GM20000 (cell line): ENCODE measurements at places on chromosomes 2 and 18.

GRCh38 chr2:202679980-202680379 lies 45.2 kb downstream of the FAM117B start:
- no peak for DNase-seq

DNA sequence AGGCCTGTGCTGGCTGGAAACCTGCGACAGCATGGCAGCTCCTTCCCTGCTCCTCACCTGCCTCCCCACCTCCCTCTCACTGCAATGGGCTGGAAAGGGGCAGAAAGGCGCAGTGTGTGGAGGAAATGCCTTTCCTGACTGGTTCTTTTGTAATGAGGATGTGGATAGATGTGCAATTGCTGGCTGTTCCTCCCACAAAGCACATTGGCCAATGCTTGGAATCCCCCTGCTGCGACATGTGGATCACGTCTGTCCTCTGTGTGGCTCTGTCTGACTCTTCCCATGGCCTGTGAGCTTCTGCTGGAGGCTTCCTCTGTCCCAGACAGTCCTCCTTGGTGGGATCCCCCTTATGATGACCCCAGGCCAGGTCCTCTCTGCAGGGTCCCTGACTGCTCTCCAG lies 172.5 kb downstream of the NCK2 start:
- DNase-seq, result no peak

- DNase-seq, result no peak
Measured at GRCh38 chr2:62229082-62229605, 33.2 kb downstream of the B3GNT2 start.

GRCh38 chr2:186691900-186692299 lies 2.0 kb upstream of the FAM171B start:
- DNase-seq, result no peak

- DNase-seq, result no peak
Measured at GRCh38 chr2:130371723-130372054, 15.8 kb downstream of the PTPN18 start.

DNA sequence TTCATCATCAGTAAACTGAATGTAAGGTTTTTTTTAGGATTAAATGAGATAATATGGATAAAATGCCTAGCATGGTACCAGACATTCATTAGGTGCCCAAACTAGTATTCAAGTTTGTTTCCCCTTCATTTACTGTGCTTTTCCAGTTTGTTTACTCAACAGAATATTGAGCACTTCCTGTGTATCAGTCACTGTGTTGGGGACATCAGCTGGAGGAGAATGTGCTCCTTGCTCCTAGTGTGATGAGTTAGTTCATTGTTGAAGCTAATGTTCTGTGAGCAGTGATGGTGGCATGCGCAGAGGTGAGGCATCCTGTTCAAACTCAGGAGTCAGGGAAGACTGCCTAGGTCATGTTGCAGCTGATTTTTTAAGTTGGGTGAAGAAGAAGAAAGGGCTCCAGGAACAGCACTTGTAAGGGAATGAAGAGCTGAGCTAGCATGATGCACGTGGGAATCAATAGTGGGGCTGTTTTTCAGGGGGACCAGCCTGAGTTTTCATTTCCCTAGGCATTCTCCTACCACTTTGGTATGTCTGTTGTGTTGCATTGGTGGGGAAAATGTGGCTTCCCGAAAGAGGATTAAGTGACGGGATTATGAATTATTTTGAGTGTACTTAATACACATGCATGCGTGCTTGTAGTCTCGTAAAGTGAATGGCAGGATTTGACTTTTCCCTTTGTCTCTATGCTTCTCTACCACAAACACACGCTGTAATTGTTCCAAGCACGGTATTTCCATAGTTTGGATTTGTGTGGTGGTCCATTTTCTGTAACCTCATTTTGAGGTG lies 23.7 kb downstream of the TTLL4 start:
- no peak for DNase-seq

DNA sequence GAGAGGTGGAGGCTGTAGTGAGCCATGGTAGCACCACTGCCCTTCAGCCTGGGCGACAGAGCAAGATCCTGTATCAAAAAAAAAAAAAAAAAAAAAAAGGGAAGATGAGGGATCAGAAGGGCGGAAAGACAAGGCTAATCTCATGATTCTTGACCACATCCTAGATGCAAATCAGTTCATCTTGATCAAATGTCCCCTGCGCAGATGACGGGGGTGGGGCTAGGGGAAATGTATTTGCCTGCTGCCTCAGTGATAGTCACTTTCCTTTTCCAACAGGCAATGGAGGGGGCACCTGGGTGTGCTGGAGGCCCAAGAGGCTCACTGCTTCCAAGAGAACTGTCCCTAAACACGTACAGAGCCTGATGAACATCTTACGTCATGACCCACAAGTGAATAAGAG lies 3.7 kb upstream of the EMILIN2 start:
- no peak for DNase-seq

DNA sequence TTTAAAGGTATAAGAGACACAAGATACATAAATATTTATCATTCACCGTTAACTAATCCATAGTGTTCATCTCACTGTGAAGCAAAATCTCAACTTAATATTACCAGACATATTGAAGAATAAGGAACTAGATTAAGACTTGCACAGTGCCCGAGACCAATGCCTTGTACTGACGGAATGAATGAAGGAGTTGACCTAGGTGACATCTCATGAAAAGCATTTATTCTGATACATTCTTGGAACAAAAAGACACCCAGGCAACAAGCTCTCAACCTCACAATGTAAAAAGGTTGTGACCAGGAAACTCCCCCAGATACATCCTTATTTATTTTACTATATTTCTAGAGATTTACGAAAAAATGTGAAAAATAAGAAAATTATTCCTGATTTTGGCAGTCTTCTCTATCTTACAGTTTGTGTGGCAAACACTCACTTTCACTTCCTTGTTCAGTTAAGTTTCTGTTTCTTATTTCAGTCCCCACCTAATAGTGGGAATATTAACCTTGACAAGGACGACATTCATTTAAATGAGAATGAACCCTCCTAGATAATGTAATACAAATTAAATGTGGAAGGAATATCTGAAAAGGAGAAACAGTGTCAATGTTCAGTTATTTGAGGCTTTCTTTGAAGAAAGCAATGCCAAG lies 28.4 kb downstream of the M1AP start:
- DNase-seq, result no peak

DNA sequence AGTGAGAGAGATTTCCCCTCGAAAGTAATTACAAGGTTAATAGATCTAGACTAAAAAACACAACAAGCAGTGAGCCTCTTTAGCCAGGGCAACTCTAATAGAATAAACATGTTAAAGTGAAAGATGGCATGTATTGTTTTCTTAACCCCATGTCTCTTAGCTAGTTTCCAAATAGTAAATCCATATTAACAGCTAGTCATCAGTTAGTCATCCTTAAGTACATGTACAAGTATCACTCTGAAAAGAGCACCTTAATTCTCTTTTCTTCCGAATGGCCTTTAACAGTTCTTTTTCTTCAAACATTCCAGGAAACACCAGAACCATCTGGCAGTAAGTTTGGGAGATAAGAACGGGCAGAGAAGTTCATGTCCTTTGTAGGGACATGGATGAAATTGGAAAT lies 1480.0 kb downstream of the LRP1B start:
- no peak for DNase-seq

DNA sequence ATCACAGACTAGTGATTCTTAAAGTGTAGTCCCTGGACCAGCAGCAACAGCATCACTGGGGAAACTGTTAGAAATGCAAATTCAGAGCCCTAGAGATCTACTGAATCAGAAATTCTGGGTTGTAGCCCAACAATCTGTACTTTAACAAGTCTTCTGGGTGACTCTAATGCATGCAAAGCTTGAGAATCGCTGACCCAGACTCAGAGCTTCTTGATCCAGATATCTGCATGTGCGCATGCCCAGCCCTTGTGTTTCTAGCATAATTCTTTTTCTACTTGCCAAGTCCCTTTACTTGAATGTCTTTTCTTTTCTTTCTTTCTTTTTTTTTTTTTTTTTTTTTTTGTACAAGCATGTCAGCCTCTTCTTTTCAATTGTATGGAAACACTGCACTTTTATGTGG lies 60.4 kb downstream of the FIGN start:
- DNase-seq, result no peak
